ENCODE measurements at places on chromosomes 11 and 22.

- peak; percentile 85 for DNase-seq
Measured at GRCh38 chr11:63503492-63503891, 2.4 kb upstream of the LGALS12 start.

DNA sequence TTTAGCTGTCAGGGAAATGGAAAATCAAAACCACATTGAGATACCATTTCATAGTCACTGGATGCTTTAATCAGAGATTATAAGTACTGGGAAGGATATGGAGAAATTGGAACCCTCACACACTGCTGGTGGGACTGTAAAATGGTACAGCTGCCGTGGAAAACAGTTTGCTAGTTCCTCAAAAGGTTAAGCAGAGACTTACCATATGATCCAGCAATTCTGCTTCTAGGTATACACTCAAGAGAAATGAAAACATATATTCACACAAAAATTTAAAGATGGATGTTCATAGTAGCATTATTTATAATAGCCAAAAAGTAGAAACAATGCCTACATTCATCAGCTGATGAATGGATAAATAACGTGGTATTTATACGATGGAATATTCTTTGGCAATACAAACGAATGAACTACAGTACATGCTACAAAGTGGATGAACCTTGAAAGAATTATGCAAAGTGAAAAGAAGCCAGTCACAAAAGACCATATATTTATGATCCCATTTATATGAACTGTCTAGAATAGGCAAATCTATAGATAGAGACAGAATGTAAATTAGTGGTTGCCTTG lies 23.0 kb downstream of the RNF121 start:
- no peak for DNase-seq

DNA sequence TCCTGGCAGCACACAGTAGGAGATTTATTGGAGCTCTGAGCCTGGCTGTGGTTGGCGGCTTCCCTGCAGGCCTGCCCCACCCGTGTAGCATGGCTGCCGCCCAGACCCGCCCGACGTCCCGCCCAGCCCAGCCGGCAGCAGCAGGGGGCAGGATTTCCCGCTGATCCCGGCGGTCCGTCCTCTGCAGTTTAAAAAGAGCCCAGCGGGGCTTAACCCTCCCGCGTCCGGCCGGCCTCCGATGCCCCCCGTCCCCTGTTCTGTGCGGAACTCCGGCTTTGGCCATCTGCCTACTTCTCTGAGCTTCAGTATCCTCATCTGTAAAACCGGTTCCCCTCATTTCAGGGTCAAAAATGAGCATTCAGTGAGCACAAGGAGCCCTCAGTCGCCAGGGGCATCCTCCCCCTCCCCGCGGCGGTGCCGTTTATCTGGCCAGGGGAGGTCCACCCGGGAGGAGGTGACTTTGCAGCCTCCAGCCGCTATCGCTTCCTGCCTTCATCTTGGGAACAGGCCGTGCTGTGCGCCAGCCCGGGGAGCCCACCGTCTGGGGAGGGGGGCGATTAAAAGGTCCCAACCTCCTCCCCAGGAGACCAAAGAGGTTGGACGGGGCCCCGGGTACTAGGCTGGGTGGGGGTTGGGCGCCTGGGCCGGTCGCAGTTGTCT lies at the start of gene GAS2L1:
Gene GAS2L1 (plus strand): TSS at position 476 of the 660 bp plus-strand sequence. CDS start 1,456 bp downstream, outside the sequence.
- DNase-seq = peak; percentile 27

GRCh38 chr22:35479359-35479758 lies 61.3 kb upstream of the RASD2 start:
- DNase-seq = no peak

- no peak for DNase-seq
Measured at GRCh38 chr11:115745610-115746512, 241.6 kb upstream of the CADM1 start.

- no peak for DNase-seq
Measured at GRCh38 chr11:132111838-132112237, 741.4 kb downstream of the NTM start.

DNA sequence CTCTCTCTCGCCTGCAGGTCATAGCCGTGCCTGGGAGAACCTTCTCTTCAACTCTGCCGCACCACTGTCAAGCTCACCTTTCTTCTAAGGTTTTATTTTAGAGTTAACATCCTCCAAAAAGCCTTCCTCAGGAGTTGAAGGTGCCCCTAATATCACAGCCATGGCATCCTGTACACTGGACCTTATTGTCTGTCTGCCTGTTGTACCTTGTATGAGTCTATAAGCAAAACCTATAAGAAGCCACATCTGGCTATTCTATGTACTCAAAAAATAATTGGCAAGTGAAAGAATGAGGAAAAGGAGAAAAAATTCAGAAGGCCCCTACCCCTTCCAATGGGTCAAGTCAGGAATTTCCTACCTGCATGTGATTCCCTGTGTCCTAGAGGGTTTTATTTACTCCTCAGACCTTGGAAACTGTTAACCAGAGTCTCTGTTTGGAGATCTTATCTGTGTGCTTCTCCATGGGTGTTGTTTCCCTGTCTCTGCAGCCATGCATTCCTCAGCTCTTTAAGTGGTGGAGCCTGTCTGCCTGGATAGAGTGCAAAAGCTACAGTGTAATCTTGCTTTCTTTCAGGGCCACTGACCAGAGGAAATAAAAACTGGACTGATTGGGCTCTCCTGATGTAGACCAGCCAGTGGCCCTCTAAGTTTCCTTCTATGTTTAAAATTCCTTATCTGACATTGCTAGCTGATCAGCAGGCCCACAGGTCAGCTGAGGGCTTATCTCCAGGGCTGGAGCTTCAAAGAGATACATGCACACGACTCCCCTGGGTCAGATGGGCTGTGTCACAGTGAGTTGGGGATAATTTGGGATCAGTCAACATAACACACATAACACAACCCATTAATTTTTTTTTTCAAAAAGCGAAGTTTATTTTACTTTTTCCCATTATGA lies 37.6 kb upstream of the TMEM135 start:
- DNase-seq = no peak

GRCh38 chr22:37248251-37248650 lies 4.2 kb upstream of the RAC2 start:
- no peak for DNase-seq

All from GF-D8 (cell line).